Left renal cortex interstitium (tissue), 4 donors: ENCODE measurements at places on chromosomes 12 and 14. TPM values are rescaled to one million over a fixed set of nuclear protein-coding genes. Genes with fewer than 3 reads are reported as not detected.
A peak's percentile ranks its signal among the peaks of the same experiment; 100 is the strongest.

- DNase-seq: no peak
These were observed 8.8 kb upstream of the TMEM106C start for GRCh38 chr12:47954467-47955045.

AKAP5 gene
- 7.9 TPM for polyA plus RNA-seq

DNA sequence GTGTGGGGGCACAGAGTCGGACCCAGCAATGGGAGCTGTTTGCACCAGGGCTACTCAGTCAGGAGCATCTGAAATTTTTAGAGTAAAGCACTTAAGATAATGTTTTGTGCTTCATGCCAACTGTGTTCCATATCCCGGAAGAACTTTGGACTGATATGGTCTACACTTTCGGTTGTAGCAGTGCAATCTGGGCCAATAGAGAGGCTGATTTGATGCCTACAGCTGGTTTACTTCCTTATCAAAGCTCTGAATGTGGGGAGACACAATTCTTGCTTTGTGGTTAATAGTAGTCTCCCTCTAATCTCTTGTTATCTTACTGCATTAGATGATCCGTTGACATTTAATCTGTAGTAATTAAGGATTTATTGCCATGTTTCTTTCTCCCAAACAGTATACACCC, 7.8 kb upstream of the VDR start:
- no peak for DNase-seq

DLK1 gene
- 8.7 TPM for polyA plus RNA-seq

- DNase-seq: no peak
These were observed 217.9 kb downstream of the NOVA1 start for GRCh38 chr14:26379951-26380350.

OASL gene
- not detected for polyA plus RNA-seq

PGF gene
- 9.5 TPM for polyA plus RNA-seq

- DNase-seq: peak; percentile 6
These were observed 1044.8 kb downstream of the FLRT2 start for GRCh38 chr14:86574778-86575129.

GRCh38 chr12:76798864-76799263, 34.9 kb downstream of the ZDHHC17 start:
- no peak for DNase-seq

DNA sequence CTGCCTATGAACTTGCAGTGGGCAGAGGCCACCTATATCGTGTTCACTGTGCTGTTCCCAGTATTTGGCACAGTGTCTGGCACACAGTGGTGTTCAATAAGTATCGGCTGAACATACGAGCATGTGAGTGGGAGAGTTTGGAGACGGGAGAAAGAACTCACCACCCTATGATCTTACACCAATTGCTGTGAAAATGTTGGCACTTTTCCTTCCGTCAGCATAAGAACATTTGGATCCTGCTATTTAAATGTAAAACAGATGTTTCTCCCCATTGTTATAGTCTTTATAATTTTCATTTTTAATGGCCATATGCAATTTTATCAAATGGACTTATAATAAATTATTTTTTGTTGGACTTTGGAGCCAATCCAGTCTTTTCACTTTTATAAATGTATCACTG, 144.4 kb downstream of the EFCAB11 start:
- DNase-seq: no peak

BMAL2 gene
- 7.1 TPM for polyA plus RNA-seq

GRCh38 chr14:101464984-101465794, 96.1 kb upstream of the DIO3 start:
- DNase-seq: no peak

FOXA1 gene
- 5.4 TPM for polyA plus RNA-seq

DNA sequence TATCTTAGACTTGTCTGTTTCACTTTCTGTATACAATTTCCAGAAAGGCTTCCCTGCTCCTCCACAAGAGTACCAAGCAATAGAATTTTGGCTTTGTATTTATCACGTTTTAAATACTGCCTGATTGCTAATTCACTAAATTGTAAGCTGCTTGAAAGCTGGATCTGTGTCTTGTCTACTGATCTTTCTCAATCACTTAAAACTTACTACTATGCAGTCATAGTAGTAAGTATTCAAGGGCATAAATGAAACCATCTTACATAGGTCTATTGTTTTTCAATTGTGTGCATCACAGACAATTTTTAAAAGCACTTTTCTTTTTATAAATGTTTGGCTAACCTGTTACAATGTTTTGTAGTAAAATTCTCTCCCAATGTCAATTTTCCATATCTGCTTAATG, 1.2 kb upstream of the GLIPR1L2 start:
- no peak for DNase-seq

CMA1 gene
- 0.52 TPM for polyA plus RNA-seq

GLT8D2 gene
- 15.0 TPM for polyA plus RNA-seq

DNA sequence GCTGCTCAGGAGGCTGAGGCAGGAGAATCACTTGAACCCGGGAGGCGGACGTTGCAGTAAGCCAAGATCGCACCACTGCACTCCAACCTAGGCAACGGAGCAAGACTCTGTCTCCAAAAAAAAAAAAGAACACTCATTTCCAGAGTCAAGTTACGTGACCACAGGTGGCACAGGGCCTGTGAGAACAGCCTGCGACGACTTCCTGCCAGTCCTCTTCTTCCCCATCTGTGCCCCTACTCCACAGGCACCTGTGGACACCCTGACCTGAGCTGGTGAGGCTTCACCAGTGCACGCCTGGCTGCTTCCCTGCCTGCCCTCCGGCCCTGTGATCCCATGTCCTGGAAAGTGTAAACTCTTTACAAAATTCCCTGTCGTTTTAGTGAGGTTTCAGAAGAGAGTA, 77.7 kb downstream of the PPP2R5C start:
- DNase-seq: no peak

DNA sequence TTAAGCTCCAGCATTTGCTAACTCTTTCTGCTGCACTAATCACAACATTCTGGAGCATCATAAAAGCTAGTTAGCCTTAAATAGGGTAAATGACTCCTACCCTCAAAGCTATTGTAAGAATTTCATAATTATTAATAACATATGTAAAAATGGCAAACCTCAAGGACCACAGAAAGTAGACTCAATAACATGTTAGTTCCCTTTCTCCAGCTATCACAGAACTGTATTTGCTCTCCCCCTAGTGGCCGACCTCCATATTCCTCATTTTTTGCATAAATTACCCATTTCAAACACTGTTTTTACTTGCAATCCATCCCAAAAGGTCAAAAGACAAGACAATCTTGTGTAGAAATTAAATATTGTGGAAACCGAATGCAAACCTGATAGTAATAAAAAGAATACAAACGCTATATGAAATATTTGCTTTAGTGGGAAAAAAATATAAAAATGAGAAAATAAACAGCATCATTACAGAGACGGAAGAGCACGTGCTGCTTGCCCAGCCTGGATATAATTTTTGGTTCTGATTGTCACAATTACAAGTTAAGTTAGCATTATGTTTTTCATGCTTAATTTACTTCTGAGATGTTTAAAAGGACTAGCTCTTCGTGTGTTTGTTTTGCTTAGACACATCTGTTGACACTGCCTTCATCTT, 97.9 kb downstream of the RERGL start:
- DNase-seq: peak; percentile 2

DNA sequence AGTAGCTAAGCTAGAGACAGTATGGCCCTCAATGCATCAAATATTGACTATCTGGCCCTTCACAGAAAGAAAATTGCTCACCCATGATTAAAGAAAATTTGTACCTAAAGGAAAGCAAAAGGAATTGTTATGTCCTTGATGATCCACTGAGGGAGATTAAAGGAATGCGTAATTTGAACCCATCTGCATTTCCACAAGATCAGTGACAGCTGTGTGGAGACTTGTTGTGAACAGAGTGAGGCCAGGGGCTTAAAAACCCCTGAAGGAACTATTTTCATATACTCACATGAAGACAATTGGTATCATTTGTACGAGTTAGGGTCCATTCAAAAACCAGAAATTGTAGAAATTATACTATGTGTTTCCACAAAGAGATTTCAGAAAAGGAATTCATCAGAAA, 1908.1 kb upstream of the SEL1L start:
- DNase-seq: no peak
